Uterus (tissue), 4 donors: ENCODE measurements at places on chromosomes 2 and 18. TPM values are rescaled to one million over a fixed set of nuclear protein-coding genes. Genes with fewer than 3 reads are reported as not detected.

DNA sequence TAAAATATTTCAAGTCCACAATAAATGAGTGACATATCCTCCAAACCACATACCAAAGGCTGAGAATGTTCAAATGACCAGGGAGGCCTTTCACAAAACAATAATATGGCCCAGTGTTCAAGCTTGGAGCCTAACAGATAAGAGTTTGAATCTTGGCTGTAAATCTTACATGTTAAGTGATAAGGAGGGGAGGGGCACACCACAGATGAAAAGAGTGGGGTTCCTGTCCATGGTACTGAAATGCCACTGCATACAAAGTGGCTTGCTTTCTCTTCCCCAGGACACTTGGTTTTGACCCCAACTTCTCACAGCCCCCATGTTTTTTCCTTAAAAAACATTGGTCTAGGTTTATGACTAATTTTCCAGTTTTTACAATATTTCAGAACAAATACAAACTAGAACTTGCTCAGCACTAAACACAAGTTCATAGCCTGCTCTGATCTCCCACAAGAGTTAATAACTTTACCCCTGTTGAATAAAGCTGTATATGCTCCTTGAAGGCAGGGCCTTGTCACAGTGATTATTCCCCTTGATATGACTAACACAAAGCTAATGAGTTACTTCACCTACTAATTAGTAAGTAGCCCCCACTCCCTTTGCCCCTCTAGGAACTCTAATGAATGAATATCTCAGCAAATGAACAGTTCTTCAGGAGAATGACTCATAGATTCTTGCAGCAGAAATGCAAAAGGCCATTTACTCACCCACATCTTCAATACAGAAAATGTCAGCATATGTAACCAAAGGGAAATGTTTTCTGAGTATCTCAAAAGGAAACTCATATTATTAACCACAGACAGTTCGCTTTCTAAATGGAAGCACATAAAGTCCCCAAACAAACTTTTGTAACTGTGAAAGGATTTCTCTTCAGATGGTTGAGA lies 142.2 kb downstream of the SATB2 start:
- H3K27ac ChIP-seq = no peak overlapping the region
- DNase-seq = no peak
- H3K27me3 ChIP-seq = no peaks in the 10 kb centered on the region

GRCh38 chr2:191703079-191703725 lies 25.3 kb downstream of the NABP1 start:
- no peak overlapping the region for H3K27ac ChIP-seq
- peaks cover 11% of the 10 kb centered on the region for H3K4me1 ChIP-seq
- no peaks in the 10 kb centered on the region for H3K36me3 ChIP-seq
- H3K27me3 ChIP-seq = no peaks in the 10 kb centered on the region

GRCh38 chr18:45373286-45373880 lies 241.9 kb upstream of the SLC14A2 start:
- no peaks in the 10 kb centered on the region for H3K4me1 ChIP-seq
- H3K36me3 ChIP-seq = no peaks in the 10 kb centered on the region
- no peak overlapping the region for H3K4me3 ChIP-seq

RAX gene
- total RNA-seq = not detected

IL1R2 gene
- 5.4 TPM for total RNA-seq

- H3K4me3 ChIP-seq = no peak overlapping the region
- H3K36me3 ChIP-seq = no peaks in the 10 kb centered on the region
Measured at GRCh38 chr2:199070322-199070949, 387.3 kb downstream of the SATB2 start.

DNA sequence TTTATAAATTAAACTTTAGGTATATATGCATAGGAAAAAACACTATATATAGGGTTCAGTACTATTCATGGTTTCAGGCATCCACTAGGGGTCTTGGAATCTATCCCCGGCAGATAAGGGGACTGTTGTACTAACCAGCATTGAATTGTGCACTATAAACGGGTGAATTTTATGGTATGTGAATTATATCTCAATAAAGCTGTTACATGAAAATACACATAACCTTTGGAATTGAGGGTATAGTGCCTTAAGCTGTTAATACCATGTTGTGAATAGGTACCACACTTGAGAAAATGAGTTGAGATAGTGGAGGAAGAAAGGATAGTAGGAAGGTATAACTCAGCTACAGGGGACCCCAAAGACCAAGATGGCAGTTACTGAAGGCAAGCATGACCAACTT lies 167.3 kb downstream of the HAUS1 start:
- H3K36me3 ChIP-seq = no peaks in the 10 kb centered on the region
- H3K27ac ChIP-seq = no peak overlapping the region
- no peaks in the 10 kb centered on the region for H3K4me1 ChIP-seq
- H3K4me3 ChIP-seq = no peak overlapping the region
- DNase-seq = no peak

- H3K27ac ChIP-seq = no peak overlapping the region
- no peaks in the 10 kb centered on the region for H3K36me3 ChIP-seq
Measured at GRCh38 chr2:48364100-48364499, 165.9 kb upstream of the STON1 start.

GRCh38 chr2:30259071-30259470 lies 27.7 kb downstream of the LBH start:
- H3K27ac ChIP-seq = no peak overlapping the region
- H3K4me3 ChIP-seq = no peak overlapping the region
- H3K27me3 ChIP-seq = no peaks in the 10 kb centered on the region
- H3K36me3 ChIP-seq = no peaks in the 10 kb centered on the region

- H3K4me3 ChIP-seq = no peak overlapping the region
- peak overlapping the region; percentile 91 for H3K27ac ChIP-seq
Measured at GRCh38 chr2:38509314-38509946, 93.3 kb downstream of the HNRNPLL start.

RAB17 gene
- 0.26 TPM for total RNA-seq

ASPRV1 gene
- 4.4 TPM for total RNA-seq

GRCh38 chr18:52337276-52337675 lies 2.7 kb upstream of the DCC start:
- H3K36me3 ChIP-seq = no peaks in the 10 kb centered on the region
- no peak for DNase-seq
- no peak overlapping the region for H3K27ac ChIP-seq
- H3K4me3 ChIP-seq = no peak overlapping the region

DNA sequence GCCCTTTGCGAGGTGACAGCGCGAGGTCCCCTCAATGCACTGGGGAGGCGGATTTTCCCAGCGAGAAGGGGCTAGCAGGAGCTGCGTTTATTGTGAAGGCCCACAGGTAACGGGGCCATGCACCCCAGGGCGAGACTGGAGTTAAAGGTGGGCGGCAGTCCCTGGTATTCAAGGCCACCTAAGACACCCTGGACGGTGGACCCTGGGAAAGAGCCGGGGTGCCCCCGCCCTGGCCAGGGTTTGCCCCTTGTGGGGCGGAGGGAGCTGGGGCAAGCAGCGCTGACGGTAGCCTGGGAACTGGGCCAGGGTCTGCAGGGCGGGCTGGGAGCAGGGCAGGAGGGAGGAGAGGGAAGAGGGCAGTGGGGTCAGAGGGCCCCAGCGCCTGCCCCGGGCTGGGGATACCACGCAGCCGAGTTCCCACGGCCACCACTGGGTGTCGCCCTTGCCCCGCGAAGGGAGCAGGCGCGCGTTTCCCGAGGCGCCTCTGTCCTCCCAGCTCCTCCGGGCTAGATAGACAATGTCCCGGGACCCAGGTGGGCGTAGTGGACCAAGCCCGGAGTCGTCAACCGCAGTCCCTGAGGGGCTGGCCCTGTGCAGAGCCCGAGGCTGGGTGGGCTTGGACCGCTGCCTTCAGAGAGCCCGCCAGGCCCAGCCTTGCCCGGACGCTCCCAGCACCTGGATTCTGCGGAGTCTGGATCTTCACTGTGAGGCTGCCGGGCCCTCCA lies 80.2 kb downstream of the SMAD4 start:
- H3K27me3 ChIP-seq = no peaks in the 10 kb centered on the region
- no peaks in the 10 kb centered on the region for H3K36me3 ChIP-seq
- no peak overlapping the region for H3K4me3 ChIP-seq
- peak; percentile 37 for DNase-seq
- H3K27ac ChIP-seq = no peak overlapping the region
- no peaks in the 10 kb centered on the region for H3K4me1 ChIP-seq

DNA sequence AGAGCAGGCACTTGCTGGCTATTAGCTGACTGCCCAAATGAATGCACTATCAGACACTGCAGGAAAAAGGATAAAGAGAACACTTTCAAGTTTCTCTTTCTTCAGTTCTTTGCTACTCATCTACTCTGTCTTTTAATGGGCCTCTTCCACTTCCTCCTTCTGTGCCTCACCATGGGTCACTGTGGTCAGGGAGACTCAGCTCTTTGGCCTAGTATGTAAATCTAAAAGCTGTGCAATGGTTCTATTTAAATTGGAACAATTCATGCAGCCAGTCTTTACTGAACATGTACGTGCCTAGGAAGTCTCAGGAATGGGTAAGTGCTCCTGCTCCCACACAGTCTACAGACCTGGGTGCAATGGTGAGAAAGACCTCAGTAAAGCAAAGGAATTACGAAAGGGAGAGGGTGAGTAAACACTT lies 79.1 kb upstream of the DNMT3A start:
- no peaks in the 10 kb centered on the region for H3K4me1 ChIP-seq
- no peak overlapping the region for H3K4me3 ChIP-seq
- H3K36me3 ChIP-seq = no peaks in the 10 kb centered on the region
- no peaks in the 10 kb centered on the region for H3K27me3 ChIP-seq
- H3K27ac ChIP-seq = no peak overlapping the region
- no peak for DNase-seq

DNA sequence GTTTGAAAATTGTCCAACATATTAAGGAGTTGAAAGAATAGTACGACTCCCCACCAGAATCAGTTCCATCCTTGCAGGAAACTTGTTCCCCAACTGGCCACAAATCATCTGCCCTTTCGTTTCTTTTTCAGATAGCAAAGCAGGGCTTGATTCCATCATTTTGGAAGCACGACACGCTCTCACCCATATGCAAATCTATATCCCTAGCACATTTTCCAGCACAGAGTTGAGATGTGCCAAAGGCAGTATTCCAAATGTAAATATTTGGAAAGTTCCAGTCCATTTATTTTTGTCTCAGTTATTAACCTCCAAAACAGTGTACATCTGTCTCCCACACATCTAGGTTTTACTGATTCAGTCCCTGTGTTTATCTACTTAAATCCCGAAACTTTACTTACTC lies 128.8 kb upstream of the BCL2L11 start:
- no peaks in the 10 kb centered on the region for H3K36me3 ChIP-seq
- H3K27ac ChIP-seq = no peak overlapping the region
- DNase-seq = no peak
- H3K27me3 ChIP-seq = no peaks in the 10 kb centered on the region

DNA sequence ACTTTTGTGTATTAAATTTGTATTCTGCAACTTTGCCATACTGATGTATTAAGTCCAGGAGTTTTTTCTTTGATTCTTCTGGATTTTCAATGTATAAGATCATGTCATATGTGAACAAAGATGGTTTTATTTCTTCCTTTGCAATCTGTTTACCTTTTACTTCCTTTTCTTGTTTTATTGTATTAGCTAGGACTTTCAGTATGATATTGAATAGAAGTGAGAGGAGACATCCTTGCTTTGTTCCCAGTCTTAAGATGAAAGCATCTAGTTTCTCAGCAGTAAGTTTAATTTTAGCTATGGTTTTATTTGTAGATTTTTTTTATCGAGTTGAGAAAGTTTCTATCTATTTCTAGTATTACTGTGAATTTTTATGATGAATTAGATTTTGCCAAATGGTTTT lies 25.5 kb downstream of the VRK2 start:
- no peaks in the 10 kb centered on the region for H3K36me3 ChIP-seq
- H3K27ac ChIP-seq = no peak overlapping the region
- H3K4me3 ChIP-seq = no peak overlapping the region
- no peak for DNase-seq

GNLY gene
- total RNA-seq = 5.9 TPM

- H3K4me1 ChIP-seq = peaks cover 7% of the 10 kb centered on the region
- H3K36me3 ChIP-seq = no peaks in the 10 kb centered on the region
- H3K4me3 ChIP-seq = no peak overlapping the region
- H3K27ac ChIP-seq = no peak overlapping the region
- no peaks in the 10 kb centered on the region for H3K27me3 ChIP-seq
Measured at GRCh38 chr2:197191177-197191939, 119.2 kb downstream of the ANKRD44 start.

BUB1 gene
- total RNA-seq = 0.67 TPM

TFCP2L1 gene
- total RNA-seq = 0.18 TPM

MFSD6 gene
- total RNA-seq = 28.3 TPM

DNA sequence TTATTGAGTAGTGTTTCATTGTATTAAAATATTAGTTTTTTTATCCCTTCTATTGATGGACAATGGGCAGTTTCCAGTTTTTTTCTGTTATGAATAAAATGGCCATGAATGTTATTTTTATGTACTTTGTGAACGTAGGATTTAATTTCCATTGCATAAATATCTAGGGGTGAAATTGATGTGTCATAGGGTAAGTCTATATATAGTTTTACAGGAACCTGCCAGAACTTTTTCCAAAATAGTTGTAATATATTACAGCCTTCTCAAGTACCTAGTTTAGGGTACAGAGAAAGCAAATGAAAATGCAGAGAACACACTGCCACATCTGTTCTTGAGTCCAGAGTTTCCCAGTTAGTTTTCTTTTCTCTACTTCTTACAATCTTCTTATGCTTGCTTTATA lies 378.6 kb downstream of the MEIS1 start:
- no peaks in the 10 kb centered on the region for H3K36me3 ChIP-seq
- no peak overlapping the region for H3K4me3 ChIP-seq
- no peaks in the 10 kb centered on the region for H3K4me1 ChIP-seq
- no peak for DNase-seq

GRCh38 chr18:54860941-54861340 lies 32.7 kb downstream of the RAB27B start:
- no peak for DNase-seq
- H3K4me1 ChIP-seq = no peaks in the 10 kb centered on the region
- H3K27ac ChIP-seq = no peak overlapping the region
- no peak overlapping the region for H3K4me3 ChIP-seq

LIMS3 gene
- 6.6 TPM for total RNA-seq

DNA sequence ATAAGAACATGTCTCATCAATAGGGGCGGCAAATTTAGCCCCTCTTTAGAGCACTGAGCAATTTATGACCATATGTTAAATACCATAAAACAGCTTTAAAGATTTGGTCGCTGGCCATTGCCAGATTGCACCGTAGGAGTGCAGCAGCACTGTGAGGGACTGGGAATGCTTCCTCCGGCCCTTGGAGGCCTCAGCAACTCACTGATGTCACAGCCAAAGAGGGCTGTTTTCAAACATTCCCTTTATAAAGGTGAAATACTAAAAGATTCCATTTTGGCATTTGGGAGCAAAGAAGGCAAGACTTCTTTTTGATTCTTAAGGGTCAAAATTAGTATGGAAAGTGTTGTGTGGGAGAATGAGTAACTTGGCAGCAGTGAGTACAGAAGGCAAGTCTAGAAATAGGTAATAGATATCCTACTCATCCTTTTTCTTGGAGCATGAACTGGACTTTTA lies 63.7 kb downstream of the BABAM2 start:
- DNase-seq = no peak
- no peaks in the 10 kb centered on the region for H3K36me3 ChIP-seq
- H3K4me1 ChIP-seq = peaks cover 4% of the 10 kb centered on the region
- H3K27ac ChIP-seq = peak overlapping the region; percentile 85
- H3K27me3 ChIP-seq = no peaks in the 10 kb centered on the region
- H3K4me3 ChIP-seq = no peak overlapping the region

EGR4 gene
- not detected for total RNA-seq

- no peak for DNase-seq
- H3K4me3 ChIP-seq = no peak overlapping the region
- H3K4me1 ChIP-seq = no peaks in the 10 kb centered on the region
- no peaks in the 10 kb centered on the region for H3K36me3 ChIP-seq
Measured at GRCh38 chr18:6249170-6249569, 165.5 kb downstream of the L3MBTL4 start.

- no peaks in the 10 kb centered on the region for H3K4me1 ChIP-seq
- peak overlapping the region; percentile 99 for H3K27ac ChIP-seq
- peak; percentile 61 for DNase-seq
- peak overlapping the region; percentile 49 for H3K4me3 ChIP-seq
- H3K36me3 ChIP-seq = no peaks in the 10 kb centered on the region
- H3K27me3 ChIP-seq = no peaks in the 10 kb centered on the region
Measured at GRCh38 chr2:66576561-66577320, 141.8 kb downstream of the MEIS1 start.
